Right lobe of liver (tissue), 6 donors: ENCODE measurements at places on chromosomes 1 and 21. TPM values are rescaled to one million over a fixed set of nuclear protein-coding genes. Genes with fewer than 3 reads are reported as not detected.

The ANXA9 gene
- 11.7 TPM for total RNA-seq

The RHD gene
- not detected for total RNA-seq

DNA sequence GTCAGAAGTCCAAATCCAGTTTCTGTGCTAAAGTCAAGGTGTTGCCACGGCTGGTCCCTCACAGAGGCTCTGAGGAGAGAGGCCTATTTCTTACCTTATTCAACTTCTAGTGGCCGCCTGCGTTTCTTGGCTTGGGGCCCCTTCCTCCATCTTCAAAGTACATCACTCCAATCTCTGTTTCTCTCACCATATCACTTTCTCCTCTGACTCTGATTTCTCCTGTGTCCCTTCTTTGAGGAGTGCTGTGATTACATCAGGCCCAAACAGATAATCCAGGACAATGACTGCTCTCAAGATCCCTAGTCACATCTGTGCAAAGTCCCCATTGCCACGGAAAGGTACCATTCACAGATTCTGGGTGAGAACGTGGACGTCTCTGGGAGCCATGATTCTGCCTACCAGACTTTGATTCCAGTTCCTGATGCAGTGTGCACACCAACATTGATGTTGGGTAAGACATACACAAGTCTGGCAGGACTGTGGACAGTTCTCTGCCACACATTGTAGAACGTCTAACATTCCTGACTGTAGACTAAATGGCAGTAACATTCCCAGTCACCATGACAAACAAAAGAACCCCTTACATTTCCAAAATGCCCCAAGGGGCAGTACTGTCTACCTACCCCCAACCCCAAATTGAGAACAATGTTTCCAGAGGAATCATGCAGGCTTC is 43.0 kb upstream of the ITPKB start:
- no peaks in the 10 kb centered on the region for H3K27me3 ChIP-seq
- H3K4me3 ChIP-seq, result no peak overlapping the region
- DNase-seq, result no peak
- no peaks in the 10 kb centered on the region for H3K36me3 ChIP-seq
- no peaks in the 10 kb centered on the region for H3K4me1 ChIP-seq

DNA sequence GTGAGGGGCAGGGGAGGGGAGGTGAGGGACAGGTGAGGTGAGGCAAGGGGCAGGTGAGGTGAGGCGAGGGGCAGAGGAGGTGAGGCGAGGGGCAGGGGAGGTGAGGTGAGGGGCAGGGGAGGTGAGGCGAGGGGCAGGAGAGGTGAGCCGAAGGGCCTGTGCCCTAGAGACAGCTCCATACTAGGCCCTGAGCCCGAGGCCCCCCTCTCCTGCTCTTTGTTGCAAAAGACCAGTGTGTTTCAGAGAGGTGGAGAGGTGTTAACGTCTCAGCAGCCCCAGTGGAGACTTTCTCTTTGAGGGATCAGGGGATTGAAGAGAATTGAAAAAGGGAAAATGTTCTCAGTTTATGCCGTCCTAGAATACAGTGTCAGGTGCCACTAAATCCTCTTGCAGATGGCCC is 44.2 kb downstream of the EPHB2 start:
- H3K36me3 ChIP-seq, result no peaks in the 10 kb centered on the region
- no peaks in the 10 kb centered on the region for H3K27me3 ChIP-seq
- H3K27ac ChIP-seq, result no peak overlapping the region
- no peak overlapping the region for H3K4me3 ChIP-seq
- no peaks in the 10 kb centered on the region for H3K4me1 ChIP-seq
- no peak for DNase-seq

- DNase-seq, result no peak
- H3K4me1 ChIP-seq, result no peaks in the 10 kb centered on the region
- no peak overlapping the region for H3K4me3 ChIP-seq
- no peaks in the 10 kb centered on the region for H3K27me3 ChIP-seq
- H3K27ac ChIP-seq, result no peak overlapping the region
These were observed 265.9 kb upstream of the FAM78B start for GRCh38 chr1:166432655-166433054.

DNA sequence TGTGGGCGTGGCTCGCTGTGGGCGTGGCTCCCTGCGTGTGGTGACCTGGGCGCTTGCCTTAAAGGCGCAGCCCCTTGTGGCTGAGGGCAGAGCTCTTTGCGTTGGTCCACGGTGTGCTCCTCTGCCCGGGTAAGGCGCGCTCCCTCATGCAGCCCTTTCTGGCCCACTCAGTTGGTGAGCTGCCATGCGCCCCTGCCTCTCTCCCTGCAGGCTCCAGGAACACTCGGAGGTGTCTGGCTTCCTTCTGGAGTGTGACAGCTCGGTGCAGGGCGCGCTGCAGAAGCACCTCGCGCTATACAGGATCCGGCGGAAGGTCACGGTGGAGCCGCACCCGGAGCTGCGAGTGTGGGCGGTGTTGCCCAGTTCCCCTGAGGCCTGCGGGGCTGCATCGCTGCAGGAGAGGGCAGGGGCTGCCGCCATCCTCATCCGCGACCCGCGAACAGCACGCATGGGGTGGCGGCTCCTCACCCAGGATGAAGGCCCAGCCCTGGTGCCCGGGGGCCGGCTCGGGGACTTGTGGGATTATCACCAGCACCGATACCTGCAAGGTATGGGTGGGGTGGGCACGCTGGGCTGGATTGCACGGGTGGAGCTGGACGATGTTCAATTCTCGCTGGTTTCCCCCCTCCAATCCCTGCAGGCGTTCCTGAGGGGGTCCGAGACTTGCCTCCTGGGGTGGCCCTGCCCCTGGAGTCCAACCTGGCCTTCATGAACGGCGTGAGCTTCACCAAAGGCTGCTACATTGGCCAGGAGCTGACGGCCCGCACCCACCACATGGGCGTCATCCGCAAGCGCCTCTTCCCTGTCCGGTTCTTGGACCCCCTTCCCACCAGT is 9.1 kb downstream of the IBA57 start:
- H3K27me3 ChIP-seq, result no peaks in the 10 kb centered on the region
- no peak overlapping the region for H3K27ac ChIP-seq
- H3K4me3 ChIP-seq, result no peak overlapping the region
- H3K36me3 ChIP-seq, result peaks cover 4% of the 10 kb centered on the region

DNA sequence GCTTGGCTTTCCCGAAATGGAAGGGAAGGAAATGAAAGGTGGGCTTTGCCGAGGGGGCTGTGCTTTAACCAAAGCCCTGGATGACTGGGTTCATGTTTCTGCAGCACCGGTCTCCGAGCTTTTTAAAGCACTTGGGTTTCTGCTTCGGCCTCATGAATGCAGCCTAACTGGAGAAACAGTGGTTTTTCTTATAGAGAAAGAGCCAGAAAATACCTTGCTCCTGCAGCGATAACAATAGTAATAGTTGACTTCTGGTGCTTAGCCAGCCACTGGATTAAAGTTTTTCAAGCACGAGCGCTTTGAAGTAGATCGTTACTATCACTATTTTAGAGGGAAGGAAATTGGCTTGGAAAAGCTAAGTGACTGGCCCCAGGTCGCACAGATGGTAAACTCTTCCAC is 500 bp upstream of the DOCK7 start:
- no peaks in the 10 kb centered on the region for H3K27me3 ChIP-seq
- H3K27ac ChIP-seq, result peak overlapping the region; percentile 91
- DNase-seq, result no peak
- peak overlapping the region; percentile 79 for H3K4me3 ChIP-seq
- no peaks in the 10 kb centered on the region for H3K36me3 ChIP-seq

DNA sequence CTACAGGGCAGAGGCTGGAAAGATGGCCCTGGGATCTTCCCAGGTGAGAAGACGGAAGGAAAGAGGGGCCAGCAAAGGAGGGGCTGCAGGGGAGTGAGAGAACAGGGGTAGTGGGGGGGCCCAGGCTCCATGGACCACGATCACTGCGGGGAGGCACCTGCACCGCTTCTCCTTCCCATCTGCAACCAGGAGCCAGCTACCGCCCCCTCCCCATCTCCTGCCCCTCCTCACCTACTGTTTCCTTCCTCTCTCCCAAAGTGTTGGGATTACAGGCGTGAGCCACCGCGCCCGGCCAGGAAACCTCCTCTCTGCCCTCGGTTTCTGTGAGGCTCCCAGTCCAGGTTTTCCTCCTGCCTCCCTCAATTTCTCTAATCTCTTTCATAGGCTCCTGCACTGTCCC is 19.4 kb downstream of the KIAA2013 start:
- no peaks in the 10 kb centered on the region for H3K36me3 ChIP-seq
- no peaks in the 10 kb centered on the region for H3K27me3 ChIP-seq
- no peak for DNase-seq
- H3K4me3 ChIP-seq, result no peak overlapping the region
- H3K4me1 ChIP-seq, result no peaks in the 10 kb centered on the region

GRCh38 chr1:82086739-82087138 is 286.0 kb downstream of the ADGRL2 start:
- H3K27ac ChIP-seq, result no peak overlapping the region
- no peak overlapping the region for H3K4me3 ChIP-seq
- no peaks in the 10 kb centered on the region for H3K4me1 ChIP-seq
- no peaks in the 10 kb centered on the region for H3K36me3 ChIP-seq
- no peak for DNase-seq
- H3K27me3 ChIP-seq, result no peaks in the 10 kb centered on the region

- H3K27ac ChIP-seq, result no peak overlapping the region
- no peak for DNase-seq
These were observed 19.6 kb upstream of the SPAG17 start for GRCh38 chr1:118204648-118205047.

- no peak overlapping the region for H3K4me3 ChIP-seq
- DNase-seq, result no peak
- no peaks in the 10 kb centered on the region for H3K36me3 ChIP-seq
- H3K27me3 ChIP-seq, result no peaks in the 10 kb centered on the region
- H3K4me1 ChIP-seq, result no peaks in the 10 kb centered on the region
- H3K27ac ChIP-seq, result no peak overlapping the region
These were observed 40.1 kb downstream of the CHAF1B start for GRCh38 chr21:36425286-36425685.
